ENCODE measurements at places on chromosomes 2 and 18. TPM values are rescaled to one million over a fixed set of nuclear protein-coding genes. Genes with fewer than 3 reads are reported as not detected.

The GPR35 gene
- 0.82 TPM for total RNA-seq

- no peak for DNase-seq
Measured at GRCh38 chr18:2415656-2416055, 155.6 kb downstream of the METTL4 start.

The NYAP2 gene
- total RNA-seq: 0.19 TPM

The CYS1 gene
- total RNA-seq: 3.7 TPM

DNA sequence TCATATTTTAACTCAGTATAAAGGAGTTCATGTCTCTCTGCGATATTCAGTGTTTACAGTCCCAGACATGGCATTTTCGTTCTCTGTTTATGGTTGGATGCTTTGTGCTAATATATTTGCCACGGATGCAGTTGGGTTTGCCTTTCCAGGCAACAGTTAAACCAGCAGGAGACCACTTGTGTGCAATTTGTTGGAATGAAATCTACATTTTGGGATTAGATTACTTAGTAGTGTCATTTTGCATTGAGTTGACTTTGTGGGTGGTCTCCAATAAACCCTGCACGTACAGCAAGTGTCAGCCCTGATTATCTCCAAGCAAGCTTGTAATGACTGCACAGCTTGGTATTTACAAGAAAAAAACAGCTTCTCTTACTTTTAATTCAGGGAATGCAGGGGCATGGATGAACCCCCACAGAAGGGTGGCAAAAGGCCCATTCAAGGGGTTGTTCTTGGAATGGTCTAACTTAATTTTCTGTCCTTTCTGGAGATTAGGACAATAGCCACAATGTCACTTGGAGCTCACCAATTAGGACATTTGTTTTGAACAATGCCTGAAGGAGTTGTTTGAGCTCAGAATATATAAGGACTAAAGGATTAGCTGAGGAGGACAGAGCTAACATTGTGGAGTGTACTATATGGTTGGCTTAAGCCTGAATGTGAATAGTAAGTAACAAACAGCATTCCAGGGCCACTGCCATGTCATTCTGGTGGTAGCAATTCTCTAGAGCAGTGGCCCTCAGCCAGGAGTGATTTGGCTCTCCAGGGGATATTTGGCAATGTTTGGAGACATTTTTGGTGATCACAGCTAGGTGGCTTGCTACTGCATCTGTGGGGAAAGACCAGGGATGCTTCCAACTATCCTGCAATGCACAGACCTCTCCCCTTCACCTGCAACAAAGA is 121.5 kb downstream of the SLC4A3 start:
- no peak for DNase-seq

DNA sequence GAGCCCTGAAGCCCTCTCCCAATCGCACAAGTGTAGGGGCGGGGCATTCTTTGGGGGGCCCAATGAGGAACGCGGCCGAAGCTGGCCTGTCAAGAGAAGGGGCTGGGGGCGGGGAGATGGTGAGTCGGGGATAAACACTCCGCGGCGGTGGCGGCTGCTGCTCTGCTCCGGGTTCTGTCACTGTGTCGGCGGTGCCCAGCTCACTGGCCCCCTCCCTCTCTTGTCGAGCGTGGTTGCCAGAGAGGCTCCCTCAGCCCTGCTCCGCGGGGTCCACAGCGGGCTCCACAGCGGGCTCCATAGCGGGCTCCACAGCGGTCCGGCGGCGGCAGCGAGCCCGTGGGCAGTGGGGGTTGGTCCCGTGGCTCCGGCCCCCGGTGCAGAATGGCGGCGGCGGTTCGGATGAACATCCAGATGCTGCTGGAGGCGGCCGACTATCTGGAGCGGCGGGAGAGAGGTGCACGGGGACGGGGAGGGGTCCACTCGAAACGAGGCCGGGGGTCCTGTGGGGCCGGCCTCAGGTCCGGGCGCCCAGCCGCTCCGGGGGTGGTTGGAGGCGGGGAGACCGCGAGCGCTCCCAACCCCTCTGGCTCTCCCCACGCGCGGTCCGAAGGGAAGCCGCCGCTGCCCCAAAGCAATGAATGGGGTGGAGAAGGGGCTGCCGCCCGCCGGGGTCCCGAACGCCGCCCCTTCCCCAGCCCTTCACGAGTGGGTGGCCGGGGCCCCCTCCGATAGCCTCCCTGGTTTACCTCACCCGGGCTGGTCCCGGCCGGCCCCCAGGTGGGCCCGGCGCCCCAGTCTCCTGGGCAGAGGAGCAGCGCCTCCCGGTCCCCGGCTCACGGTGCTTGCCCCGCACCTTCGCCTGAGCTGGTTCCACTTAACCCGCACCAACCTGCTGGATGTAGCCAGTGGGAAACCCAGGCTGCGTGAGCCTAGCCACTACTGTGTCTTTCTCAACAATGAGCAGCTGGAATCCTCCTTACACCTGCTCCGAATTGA is at the start of gene MXD1:
TSS of gene MXD1 (plus strand) at position 160 of the 996 bp plus-strand sequence. CDS start at position 382, 222 bp downstream.
- DNase-seq: no peak

The CCDC141 gene
- total RNA-seq: 0.18 TPM

- no peak for DNase-seq
Measured at GRCh38 chr2:150606380-150607060, 119.1 kb upstream of the RND3 start.

GRCh38 chr2:237546040-237546875 is 20.1 kb upstream of the PRLH start:
- DNase-seq: no peak

GRCh38 chr2:8115966-8116365 is 565.9 kb upstream of the ID2 start:
- peak; percentile 86 for DNase-seq

DNA sequence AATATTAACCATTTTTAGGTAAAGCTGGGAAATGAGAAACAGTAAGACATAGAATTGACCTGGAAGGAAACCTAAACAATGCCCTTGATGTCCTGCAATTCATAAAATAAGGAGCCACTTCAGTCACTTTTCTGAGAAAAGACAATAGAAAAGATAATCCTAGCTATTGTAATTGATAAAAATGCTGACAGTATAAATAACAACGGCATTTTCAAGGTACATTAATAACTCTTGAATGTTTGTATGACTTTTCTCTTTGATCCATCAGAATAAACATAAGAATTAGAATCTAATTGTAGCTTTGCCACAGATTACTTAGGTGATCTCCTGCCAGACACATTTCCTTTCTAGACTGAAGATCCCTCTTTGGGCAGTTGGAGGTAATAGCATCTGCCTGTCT is 719.5 kb downstream of the SLC4A3 start:
- DNase-seq: no peak

- peak; percentile 35 for DNase-seq
Measured at GRCh38 chr2:14189929-14190328, 442.6 kb upstream of the LRATD1 start.

The BCL11A gene
- total RNA-seq: 32.0 TPM

GRCh38 chr2:151826737-151827157 is 1.5 kb downstream of the ARL5A start:
- DNase-seq: peak; percentile 23

GRCh38 chr2:127620866-127621265 is 25.1 kb upstream of the GPR17 start:
- no peak for DNase-seq

DNA sequence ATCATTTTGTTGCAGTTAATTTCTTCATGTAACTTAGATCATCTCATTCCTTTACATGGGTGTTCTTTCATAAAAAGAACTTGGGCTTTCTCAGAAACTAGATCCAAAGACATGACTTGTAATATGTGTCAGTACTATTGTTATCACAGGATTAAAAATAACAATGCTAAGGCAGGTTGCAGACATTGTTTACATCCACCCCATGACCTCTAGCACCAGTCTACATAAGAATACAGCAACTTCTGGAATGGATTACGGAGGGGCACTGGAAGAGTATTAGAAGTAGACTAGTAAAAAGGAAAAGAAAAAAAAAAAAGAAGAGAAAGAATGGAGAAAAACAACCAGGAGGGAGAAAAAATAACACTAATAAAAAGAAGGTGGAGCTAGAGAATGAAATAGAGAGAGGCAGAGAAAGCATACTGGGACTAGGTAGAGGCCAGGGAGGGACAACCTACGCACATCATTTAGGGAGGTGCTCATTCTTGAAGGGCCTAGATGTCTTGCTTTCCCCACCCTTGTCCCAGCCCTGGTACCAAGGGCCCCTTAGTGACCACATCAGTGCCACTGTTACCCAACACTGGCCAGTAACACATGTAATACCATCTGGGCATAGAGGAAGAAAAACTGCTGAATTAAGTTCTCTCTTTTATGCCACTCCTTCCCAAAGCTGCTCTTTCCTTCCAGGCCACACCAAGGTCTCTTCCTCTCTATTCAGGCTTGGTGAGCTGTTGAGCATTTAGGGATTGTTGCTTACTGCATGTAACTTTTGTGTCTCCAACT is 70.6 kb upstream of the KLF7 start:
- no peak for DNase-seq

- no peak for DNase-seq
Measured at GRCh38 chr2:189425676-189426075, 15.6 kb upstream of the WDR75 start.

The POTEC gene
- not detected for total RNA-seq

DNA sequence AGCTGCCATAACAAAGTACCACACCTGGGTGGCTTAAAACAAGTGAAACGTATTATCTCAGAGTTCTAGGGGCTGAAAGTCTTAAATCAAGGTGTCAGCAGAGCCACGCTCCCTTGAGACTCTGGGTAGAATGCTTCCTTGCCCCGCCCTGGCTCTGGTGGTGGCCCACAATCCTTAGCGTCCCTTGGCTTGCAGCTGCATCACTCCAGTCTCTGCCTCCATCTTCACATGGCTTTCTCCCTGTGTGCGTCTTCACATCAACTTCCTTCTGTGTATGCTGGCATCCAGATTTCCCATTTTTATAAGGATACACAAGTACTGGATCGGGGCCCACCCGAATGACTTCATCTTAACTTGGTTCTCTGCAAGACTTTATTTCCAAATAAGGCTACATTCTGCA is 62.5 kb downstream of the MRO start:
- no peak for DNase-seq

GRCh38 chr2:142974288-142975024 is 97.0 kb downstream of the KYNU start:
- peak; percentile 44 for DNase-seq

DNA sequence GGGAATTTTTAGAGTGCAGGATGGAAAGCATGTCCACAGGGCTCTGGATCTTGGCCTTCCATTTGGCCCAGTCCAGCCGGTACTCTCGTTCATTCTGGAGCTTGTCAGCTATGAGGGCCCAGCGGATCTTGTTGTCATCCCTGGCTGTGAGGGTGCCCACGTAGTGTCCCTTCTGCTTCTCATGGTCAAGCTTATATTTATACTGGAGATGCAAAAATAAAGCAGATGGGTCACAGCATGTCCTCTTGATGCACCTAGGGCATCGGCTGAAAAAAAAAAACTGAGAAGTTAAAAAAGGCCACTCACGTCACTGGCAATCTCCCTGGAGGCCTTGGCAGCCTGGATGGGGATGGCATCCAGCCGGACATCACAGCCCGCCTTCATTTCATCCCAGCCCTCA is 160.5 kb downstream of the RIF1 start:
- DNase-seq: no peak

The C2orf78 gene
- not detected for total RNA-seq

GRCh38 chr2:30265052-30266015 is 34.0 kb downstream of the LBH start:
- peak; percentile 64 for DNase-seq

The TGFA gene
- total RNA-seq: 0.55 TPM

The MAL gene
- 0.41 TPM for total RNA-seq

DNA sequence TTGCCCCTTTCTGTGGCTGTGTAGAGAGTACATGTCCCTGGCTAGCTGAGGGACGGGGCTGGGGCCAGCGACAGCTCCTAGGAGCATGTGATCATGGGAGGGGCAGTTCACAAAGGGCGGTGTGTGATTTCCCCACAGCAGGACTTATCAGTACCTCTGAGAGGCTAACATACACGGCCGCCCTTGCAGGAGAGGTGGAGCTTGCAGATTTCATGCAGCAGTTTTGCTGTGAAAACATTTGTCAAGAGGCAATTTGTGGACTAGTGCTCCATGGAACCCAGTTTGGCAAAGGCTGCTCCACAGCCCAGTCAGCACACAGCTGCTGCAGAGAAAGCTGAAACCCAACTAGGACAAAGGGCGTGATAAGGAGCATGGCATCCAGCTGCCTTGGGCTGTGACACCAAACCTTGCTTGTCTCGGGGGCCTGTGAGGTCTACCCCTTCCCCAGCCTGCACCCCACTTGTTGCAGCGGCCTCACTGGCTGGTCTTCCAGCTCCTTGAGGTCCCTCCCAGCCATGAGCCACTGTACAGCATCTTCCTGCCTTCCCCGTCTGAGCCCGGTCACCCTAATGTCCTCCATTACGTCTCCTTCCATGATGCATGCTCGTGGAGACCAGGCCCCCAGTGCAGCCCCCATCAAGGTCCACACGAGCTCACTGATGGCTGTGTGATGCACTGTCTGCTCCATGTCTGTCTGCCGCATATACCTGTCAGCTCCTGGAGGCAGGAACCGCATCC is 121.4 kb upstream of the HDAC4 start:
- DNase-seq: no peak

The GTF3C2 gene
- total RNA-seq: 61.3 TPM

- DNase-seq: no peak
Measured at GRCh38 chr2:8659735-8660492, 21.9 kb upstream of the ID2 start.

The LRP1B gene
- total RNA-seq: 2.5 TPM

The SLC14A1 gene
- total RNA-seq: not detected

The SFTPB gene
- total RNA-seq: not detected

DNA sequence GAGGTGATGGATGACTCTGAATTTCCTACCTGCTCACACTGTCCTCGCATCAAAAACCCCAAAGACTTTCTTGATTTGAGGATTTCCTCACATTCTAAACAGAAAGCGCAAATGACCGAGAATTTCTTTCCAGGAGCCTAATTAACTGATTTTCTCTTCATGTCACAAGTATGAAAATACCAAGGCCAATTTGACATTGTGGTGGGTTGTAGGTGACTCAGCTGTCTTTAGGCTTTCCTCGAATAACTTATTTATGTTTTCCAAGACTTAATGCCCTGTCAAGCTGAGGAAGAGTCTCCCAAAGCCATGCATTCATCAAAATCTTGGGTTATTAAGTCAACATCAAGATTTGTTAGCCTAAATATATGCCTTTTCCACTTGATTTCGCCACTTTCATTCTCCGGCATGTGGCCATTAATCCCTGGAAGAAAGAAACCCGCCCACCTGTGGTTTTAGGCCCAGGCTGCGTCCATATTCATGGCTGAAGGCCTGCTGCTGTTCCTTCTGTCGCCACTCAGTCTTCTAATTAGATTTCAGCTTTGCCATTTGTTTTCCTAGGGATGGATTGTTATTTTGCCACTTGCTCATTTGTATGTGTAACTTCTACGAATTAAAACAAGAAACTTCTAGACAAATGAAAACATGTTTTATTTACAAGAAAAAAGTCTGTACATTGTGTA is 84.9 kb downstream of the ST6GAL2 start:
- DNase-seq: no peak

GRCh38 chr18:9239720-9240119 is 94.9 kb upstream of the TWSG1 start:
- DNase-seq: peak; percentile 3

The L3MBTL4 gene
- 0.58 TPM for total RNA-seq

GRCh38 chr2:186575302-186575701 is 14.6 kb upstream of the ITGAV start:
- peak; percentile 99 for DNase-seq

The SERPINB4 gene
- total RNA-seq: not detected

GRCh38 chr2:80515964-80516363 is 211.4 kb upstream of the LRRTM1 start:
- DNase-seq: no peak
